Temporal lobe (tissue), 4 donors: ENCODE measurements at places on chromosomes 5 and 9. TPM values are rescaled to one million over a fixed set of nuclear protein-coding genes. Genes with fewer than 3 reads are reported as not detected.

The KCNV2 gene
- not detected for total RNA-seq

The FBLL1 gene
- 30.0 TPM for total RNA-seq

The SSBP2 gene
- 223 TPM for total RNA-seq

The BTNL8 gene
- under 0.01 TPM for total RNA-seq

The FRRS1L gene
- 65.9 TPM for total RNA-seq

The ADAMTS12 gene
- total RNA-seq = 2.0 TPM

The JMY gene
- total RNA-seq = 38.4 TPM

The PCDHGA12 gene
- total RNA-seq = 7.9 TPM

The TMOD1 gene
- 27.5 TPM for total RNA-seq

The GPX3 gene
- 29.7 TPM for total RNA-seq

The SYK gene
- total RNA-seq = 1.2 TPM
